ENCODE measurements at places on chromosomes 11 and 22. TPM values are rescaled to one million over a fixed set of nuclear protein-coding genes. Genes with fewer than 3 reads are reported as not detected.
A peak's percentile ranks its signal among the peaks of the same experiment; 100 is the strongest.

GRCh38 chr22:48757985-48758561 is 1069.6 kb downstream of the BRD1 start:
- peak; percentile 45 for DNase-seq

The KLHDC7B gene
- not detected for total RNA-seq

DNA sequence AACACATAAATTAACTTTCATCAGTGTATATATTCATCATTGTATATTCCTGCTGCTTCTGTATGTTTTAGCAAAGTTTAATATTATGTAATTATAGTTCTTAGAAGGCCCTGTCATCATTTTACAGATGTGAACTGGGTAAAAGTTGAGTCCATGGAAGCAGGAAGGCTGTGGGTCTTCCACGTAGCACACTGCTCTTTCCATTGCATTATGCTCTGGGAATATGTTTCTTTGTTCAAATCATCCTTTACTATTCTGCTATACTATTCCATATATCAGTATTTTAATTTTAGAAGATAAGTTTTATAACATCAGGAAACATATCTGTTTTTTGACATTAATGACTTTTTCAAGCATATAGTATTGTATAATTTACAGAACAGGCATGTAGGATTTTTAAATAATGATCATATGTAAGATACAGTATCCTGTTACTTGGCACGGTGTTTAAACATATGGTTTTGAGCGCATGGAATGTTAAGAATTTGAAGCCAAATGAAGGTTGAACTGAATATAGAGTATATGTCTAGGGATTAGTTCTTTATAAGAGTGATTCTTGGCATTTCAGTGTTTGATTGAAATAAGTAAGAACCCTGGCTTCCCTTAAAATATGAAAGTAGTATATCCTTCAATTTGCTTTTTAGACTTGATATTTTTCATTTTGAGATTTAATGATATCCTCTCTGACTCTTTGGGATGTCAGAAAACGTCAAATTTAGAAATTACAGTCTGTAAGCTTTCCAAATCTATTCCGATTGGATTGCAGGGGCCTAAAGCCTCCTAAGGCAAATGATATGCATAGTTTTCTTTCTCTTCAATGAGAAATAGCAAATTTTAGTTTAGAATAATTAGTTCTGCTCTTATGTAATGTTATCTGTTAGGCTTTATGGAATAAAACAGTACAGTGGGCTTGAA is 8.6 kb downstream of the CCDC81 start:
- DNase-seq = no peak

The PLXNB2 gene
- 94.7 TPM for total RNA-seq

The APBB1 gene
- total RNA-seq = 56.3 TPM

DNA sequence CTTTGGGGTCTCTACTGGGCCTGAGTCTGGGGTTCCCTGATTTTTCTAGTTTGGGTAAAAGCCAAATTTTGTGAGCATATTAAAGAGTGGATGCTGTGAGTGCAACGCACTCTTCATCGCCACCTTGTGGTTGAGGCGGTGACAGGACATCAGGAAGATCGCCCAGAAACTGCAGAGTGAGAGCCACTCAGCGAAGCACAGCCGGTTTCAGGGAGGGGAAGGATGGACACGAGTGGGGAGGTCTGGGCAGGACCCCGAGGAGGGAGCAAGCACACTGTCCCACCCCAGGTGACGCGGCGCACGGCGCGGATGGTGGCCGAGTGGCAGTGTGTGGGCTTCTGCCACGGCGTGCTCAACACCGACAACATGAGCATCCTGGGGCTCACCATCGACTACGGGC is 9.1 kb downstream of the SELENOO start:
- peak; percentile 79 for DNase-seq

The UNC93B1 gene
- total RNA-seq = 23.3 TPM

GRCh38 chr11:117096201-117096991 is 1.8 kb downstream of the SIK3 start:
- DNase-seq = peak; percentile 78

The KCNJ4 gene
- 0.36 TPM for total RNA-seq

The NOL12 gene
- 20.9 TPM for total RNA-seq

GRCh38 chr11:10637731-10638151 is 55.8 kb downstream of the IRAG1 start:
- peak; percentile 36 for DNase-seq

GRCh38 chr11:68454767-68455166 is 5.8 kb upstream of the PPP6R3 start:
- DNase-seq = peak; percentile 87

The PGA4 gene
- 0.49 TPM for total RNA-seq

The MMP20 gene
- total RNA-seq = not detected

GRCh38 chr22:31173386-31174145 is 13.6 kb downstream of the RNF185 start:
- DNase-seq = no peak

GRCh38 chr11:44674809-44675208 is 52.0 kb upstream of the TSPAN18 start:
- no peak for DNase-seq

The LINC01488 gene
- not detected for total RNA-seq

The IGSF22 gene
- 0.22 TPM for total RNA-seq

- DNase-seq = no peak
Measured at GRCh38 chr11:13140873-13141655, 131.9 kb downstream of the RASSF10 start.

DNA sequence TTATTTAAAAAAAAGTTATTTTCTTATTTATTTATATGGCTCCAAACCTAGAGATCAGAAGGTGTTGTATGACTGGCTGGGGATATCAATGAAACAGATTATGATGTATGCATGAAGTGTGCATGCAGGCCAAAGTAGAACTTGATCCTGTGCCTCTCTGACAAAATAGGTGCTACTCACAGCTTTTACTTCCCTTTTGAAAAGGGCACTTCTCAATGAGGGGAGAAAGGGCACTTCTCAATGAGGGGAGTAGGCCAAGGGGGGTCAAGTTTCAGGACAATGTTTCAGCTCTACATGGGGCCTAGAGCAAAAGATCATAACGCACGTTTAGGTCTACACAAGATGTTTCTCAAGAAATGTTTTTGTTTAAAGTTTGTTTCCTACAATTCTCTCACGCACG is 397.5 kb downstream of the ETS1 start:
- no peak for DNase-seq
